ENCODE measurements at places on chromosomes 7 and 10.

DNA sequence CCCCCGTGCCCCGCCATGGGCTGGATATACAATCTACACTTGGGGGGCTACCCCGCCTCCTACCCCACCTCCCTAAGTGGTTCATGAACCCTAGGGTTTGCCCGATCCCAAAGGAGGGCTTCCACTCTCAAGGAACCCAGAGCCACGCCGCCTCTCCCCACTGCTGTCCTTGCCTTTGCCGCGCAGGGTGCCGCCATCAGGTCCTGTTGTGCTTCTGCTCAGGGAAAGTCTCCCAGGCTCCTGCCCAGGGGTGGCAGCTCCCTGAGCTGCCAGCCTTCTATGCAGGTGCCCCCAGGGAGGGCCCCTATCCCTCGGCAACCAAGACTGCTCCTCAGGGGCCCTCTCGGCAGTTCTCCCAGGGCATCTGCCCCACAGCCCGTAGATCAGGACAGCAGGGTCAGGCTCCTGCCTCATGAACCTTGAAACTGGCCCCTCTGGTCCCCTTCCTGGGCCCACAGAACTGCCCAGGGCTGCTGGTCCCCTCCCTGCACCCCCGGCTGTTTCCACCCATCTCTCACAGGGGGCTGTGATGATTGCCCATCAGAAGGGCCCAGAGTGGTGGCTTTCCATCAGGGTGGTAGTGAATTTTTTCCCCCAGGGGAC lies 13.0 kb upstream of the PCBD1 start:
- DNase-seq, result no peak

DNA sequence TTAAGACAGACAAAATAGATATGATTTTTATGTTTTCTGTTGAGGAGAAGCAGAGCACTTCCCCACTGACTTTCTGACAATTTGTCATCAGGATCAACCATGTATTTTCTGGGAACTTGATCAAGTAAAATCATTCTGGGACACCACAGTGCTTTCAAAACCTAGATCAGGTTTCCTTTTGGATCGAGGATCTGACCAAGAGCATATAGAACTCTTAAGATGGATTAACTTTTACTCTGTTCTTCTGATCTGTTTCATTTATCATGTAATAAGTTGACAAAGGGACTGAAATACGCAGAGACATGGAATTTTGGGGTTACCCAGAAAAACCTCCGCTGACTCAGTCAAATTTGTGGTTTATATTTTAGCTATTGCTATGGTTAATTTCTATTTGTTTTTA lies 136.0 kb upstream of the WNT16 start:
- DNase-seq, result no peak

GRCh38 chr7:138170298-138170697 lies 94.0 kb downstream of the AKR1D1 start:
- DNase-seq, result no peak

DNA sequence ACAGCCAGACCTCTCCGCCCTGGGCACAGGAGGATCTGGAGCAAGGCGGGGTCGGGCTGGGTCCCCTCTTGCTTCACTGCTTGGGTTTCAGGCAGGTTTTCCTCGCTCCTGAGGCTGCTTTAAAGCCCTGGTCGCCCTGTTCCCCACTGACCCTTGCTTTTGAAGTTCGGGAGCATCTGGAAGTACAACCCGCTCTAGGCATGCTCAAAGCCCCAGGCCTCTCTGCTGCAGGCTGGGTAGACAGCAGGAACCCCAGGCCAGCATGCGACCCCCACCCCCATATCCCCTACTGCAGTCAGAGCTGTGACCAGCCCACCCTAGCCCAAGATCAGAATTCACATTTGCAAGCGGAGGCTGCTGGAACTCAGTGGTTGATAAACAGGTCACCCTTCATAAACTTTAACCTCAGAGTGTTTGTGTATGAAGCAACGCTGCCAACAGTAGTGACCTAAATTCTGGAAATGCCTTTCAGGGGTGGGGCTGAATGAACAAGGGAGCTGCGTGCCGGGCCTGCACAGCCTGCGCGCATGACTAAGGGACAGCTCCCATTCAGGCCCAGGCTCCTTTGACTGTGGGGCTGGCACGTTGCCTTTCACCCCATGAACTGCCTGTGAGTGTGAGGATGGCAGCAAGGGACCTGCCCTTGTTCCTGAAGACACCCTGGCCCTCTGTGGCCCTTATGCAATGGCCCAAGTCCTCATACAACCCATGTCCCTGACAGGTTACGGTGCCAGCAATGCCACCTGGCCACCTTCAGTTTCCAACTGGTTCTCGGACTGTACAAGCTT lies 52.5 kb downstream of the PROSER2 start:
- no peak for DNase-seq

DNA sequence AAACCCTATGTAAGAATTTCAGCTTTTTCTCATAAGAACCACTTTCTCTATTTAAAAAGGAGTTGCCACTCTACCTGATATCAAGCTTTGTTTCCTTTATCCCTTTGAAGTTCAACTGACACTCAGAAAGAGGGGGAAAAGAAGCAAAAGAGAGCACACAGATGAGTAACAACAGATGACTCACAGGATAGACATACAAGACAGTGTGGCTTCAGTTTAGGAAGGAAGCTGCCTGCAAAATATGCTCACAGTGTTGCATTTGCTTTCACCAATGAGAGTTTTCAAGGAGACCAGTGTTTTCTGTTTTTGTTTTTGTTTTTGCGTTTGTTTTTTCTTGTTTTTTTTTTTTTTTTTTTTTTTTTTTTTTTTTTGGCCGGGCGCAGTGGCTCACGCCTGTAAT lies 1181.6 kb downstream of the DNAJB9 start:
- DNase-seq, result no peak

- DNase-seq, result no peak
Measured at GRCh38 chr10:20641605-20642004, 255.5 kb downstream of the NEBL start.

DNA sequence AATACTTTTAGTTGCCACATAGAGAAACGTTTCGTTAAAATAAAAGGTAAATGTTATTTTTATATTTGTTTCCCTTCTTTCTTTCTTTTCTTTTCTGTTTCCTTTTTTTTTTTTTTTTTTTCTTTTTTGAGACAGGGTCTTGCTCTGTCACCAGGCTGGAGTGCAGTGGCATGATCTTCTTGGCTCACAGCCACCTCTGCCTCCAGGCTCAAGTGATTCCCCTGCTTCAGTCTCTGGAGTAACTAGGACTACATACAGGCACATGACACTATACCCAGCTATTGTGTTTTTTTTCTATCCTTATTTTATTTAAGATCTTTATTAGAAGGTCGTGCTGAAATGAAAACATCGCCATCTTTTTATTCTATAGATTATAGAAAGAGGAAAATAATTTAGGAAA lies 661.8 kb upstream of the MBL2 start:
- no peak for DNase-seq

DNA sequence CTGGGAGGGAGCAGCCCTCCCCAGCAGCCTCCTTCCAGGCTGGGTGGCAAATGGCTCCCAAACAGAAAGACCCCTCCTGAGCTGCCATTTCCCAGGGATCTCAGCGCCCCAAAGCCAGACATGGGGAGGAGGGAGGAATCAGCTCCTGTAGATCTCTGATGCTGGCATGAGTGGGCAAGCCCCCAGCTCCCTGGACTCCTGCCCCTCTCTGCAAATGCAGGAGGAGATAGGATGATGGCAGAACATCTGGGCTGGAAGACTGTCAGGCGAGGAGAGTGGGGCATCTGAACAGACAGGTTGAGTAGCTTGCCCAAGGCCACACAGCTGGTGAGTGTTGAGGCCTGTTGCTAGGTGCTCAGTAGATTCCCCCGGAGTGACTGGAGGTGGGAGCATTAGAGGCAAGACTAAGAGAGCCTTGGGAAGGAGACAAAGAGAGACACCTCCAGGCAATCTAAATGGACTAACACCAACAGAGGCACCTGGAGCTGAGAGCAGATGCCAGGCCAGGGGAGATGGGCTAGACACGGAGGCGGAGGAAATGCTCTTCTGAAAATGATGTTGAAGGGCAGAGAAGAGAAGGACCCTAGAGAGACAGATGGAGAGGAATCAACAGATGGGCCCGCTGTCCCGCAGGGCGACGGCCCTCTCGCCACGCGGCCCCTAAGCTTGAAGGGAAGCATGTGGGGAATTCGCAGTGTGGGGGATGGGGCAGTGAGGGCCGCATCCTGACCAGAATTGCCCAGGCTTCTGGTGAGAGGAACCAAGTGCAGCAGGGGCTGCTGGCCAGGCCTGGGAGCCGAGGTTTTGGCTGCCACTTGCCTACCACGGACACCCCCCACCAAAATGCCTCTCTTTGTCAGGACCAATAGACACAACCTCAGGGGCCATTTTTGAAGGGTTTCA lies 84.8 kb upstream of the LRRC4 start:
- no peak for DNase-seq

- DNase-seq, result peak; percentile 97
Measured at GRCh38 chr10:101031128-101031795, at the start of the genes PDZD7 and SFXN3. PDZD7 (minus strand) TSS chr10:101031129; CDS start chr10:101030219, 910 bp downstream. SFXN3 (plus strand) TSS chr10:101031234; CDS start chr10:101034695, 3,461 bp downstream.

GRCh38 chr10:69346776-69347175 lies 68.5 kb downstream of the HK1 start:
- peak; percentile 47 for DNase-seq

DNA sequence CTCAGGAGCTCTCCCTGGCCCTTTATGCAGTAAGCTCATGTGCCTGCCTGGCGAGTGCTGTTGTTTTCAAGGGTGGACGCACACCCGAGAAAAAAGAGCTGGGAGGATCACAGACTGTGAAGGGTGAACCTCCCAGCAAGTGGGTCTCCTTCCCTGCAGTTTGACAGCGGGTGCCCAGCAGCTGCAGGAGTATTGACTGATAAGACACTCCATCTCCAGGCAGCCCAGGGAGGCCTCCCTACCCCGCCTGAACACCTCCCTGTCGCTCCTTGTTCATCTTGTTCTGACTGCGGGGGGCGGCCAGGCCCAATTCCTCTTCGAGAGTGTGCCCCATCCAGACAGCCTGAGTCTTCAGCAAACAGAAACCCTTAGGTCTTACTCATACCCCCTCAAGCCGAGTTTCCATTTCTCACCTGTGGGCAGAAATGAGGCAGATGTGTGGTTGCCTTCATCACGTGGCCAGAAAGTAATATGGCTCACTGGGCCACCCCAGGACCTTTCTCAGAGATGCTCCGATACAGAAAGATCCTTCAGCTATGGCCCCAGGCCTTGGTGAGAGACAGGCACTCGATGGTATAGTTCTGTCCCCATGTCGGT lies 17.2 kb downstream of the MDH2 start:
- DNase-seq, result no peak

GRCh38 chr10:78359640-78360091 lies 326.0 kb downstream of the RPS24 start:
- DNase-seq, result no peak

DNA sequence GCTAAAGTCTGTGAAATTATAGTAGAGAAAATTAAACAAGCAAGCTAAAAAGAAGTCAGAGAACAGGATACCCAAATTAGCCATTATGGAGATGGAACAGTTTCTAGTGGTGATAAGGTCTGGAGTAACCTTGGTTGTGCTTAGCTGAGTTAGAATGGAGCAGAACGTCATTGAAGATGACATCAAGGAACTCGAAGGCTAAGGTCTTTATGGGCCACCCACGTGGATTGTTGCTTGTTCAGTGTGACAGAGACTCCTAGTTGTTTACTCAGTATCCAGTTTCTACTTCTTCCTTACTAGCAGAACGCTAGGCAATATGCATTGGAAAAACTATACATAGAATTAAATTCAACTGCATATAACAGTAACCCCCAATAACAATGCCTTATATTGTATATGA lies 39.7 kb downstream of the AHCYL2 start:
- no peak for DNase-seq

GRCh38 chr7:8151161-8151725 lies 110.7 kb downstream of the ICA1 start:
- DNase-seq, result no peak

GRCh38 chr7:149334930-149335329 lies 72.9 kb downstream of the ZNF783 start:
- DNase-seq, result no peak

Data from suppressor macrophage treated with lipopolysaccharide for 4 hours (primary cell).